GM04503 (cell line): ENCODE measurements at places on chromosomes 12 and 14.
A peak's percentile ranks its signal among the peaks of the same experiment; 100 is the strongest.

- no peak for DNase-seq
Observed at GRCh38 chr14:83975435-83975834, 1554.5 kb upstream of the FLRT2 start.

DNA sequence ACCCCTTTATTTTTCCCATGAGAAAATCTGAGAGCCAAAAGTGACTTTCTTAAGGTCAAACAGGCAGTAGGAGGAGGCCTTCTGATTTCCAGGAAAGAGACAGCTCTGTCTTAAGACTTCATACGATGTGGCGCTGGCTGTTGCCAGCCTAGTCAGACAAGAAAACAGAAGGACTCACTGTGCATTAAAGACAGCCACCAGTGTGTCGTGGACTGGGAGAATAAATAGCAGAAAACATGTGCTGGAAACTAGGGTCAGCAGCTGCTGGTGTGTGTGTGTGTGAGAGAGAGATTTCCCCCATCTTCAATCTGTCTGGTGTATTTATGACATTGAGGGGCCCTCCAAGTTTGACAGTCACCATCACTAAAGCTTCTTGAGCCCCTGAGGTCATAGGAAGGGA is 708.6 kb upstream of the TMEM132C start:
- no peak for DNase-seq

DNA sequence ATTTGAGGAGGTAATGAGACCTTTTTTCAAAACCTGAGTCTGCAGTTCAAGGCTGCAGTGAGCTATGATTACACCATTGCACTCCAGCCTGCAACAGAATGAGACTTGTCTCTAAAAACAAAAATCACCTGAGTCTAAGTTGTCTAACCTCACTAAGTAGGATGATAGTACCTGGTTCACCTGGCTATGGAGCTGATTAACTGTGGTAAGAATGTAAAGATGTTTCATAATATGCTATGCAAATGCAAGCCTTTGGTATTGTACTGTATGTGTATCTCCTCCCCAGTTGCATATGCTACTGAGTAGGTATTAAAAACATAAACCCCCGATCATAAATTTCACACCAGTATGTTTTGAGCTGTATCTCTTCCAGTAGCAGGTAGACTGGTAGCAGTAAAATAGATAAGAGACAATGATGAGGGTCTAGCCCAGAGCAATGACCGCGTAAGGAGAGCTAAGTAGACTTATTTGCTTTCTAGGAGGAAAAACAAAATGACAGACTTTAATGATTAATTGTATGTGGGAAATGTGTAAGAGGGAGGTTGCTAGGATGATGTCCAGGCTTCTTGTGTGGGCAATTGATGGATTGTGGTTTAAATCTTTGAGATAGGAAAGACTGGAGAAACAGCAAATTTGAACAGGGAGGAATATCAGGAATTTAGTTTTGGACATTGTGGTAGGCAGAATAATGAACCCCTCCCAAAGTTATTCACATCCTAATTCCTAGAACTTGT is 41.6 kb upstream of the EGLN3 start:
- no peak for DNase-seq

DNA sequence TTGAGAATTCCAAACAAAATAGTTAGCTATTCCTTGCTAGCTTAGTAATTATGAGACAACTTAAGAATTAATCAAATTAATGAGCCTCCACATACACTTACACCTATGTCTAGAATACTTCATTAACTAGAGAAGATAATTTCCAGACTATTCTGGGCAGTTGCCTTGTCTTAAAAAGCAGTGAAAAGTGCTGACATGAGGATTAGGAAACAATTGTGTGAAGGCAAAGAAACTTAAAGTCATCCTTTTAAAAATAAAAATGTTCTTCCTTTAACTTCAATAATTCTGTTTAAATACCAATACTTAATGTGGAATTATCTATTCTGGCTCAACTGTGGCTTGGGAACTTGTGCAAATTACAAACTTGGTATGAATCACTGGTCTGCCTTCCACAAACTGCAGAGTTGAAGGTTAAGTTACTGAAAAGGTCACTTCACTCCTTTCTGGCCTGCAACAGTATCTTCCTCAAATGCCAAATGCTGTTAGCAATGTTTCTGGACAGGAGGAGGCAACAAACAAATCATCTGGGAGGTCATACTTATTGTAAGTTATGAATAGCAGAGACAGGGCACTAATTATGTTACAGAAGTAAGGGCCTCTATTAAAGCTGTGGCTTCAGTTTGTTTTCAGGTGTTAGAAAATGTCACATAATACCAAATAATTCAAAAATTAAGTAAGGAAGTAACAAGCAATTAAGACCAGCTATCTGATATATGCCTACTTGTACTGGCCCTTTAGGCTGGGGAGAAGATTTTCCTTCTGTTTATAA is 19.2 kb downstream of the PPTC7 start:
- peak; percentile 38 for DNase-seq

GRCh38 chr12:1655225-1655788 is 26.3 kb downstream of the WNT5B start:
- no peak for DNase-seq

- DNase-seq = no peak
Observed at GRCh38 chr14:31858868-31859267, 218.2 kb upstream of the ARHGAP5 start.

DNA sequence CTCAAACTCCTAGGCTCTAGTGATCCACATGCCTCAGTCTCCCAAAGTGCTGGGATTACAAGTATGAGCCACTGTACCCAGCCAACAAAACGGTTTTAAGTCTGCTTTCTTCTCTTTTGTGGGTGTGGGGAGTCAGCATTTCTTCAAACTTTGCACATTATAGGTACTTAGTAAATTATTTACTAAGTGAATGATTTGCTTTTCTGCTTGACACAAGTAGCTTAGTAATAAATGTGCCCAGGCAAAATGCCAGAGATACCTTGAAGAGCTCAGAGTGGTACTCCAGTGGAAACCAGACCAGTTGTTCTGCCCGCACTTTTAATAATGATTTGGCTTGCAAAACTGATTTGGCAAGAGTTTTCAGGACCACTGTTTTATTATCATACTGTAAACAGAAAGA is 15.0 kb downstream of the DEPDC4 start:
- DNase-seq = no peak

GRCh38 chr14:74618078-74618952 is 6.3 kb upstream of the LTBP2 start:
- DNase-seq = no peak

DNA sequence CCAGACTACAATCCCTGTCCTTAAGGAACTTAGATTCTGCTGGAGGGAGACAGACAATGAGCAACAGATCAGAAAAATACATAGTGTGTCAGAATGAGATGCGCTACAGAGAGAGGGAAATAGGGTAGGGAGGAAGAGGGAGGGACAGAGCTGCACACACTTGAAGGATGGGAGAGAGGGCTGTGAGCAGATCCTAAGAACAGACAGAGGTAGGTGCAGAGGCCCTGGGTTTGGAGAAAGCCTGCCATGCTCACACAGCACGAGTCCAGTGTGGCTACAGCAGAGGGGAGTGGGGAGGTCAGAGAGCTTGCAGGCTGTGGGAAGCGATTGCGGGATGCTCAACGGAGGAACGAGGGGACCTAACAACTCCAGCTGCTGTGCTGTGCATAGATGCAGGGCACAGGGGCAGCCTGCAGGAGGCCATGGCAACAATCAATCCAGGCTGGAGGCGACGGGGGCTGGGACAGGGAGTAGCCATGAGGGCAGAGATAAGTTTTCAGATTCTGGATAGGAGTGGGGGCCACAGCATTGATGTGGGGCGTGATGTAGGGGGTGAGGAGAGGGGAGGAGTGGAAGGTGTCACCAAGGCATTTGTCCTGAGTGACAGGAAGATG is 20.7 kb downstream of the FAIM2 start:
- DNase-seq = no peak

GRCh38 chr14:63388766-63389431 is 70.2 kb upstream of the GPHB5 start:
- no peak for DNase-seq

DNA sequence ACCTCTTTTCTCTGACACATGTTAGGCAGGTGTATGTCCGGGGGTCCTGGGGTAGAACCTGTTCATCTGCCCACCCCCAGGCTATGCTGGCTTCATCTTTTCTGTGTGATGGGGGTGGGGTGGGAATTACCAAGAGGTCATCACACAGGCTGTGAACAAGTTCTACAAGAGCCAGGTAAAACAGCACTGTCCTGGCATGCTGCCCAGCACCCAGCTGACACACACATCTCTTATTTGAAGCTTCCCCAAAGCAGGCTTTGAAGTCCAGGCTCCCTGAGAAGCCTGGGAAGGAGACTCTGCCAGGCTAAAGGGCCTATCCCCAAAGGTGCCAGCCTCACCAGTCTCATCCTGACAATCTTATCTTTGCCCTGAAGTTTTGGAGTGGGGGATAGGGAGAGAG is 141.1 kb downstream of the ALG10 start:
- DNase-seq = no peak

DNA sequence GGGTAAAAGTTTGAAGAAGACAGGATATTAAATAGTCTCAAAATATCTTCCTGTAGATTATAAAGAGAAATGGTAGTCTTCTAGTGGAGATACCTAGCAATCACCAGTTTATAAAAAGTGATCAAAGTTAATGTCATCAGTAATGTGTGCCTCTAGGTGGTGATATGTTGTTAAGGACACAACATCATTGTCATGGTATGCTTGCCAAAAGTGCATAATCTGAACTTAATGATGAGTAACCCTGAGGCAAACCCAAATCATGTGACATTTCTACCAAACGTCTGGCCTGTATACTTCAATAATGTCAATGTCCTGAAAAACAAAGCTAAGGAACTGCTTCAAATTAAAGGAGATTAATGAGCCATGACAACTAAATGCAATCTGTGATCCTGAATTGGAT is 214.7 kb downstream of the PHLDA1 start:
- DNase-seq = no peak

DNA sequence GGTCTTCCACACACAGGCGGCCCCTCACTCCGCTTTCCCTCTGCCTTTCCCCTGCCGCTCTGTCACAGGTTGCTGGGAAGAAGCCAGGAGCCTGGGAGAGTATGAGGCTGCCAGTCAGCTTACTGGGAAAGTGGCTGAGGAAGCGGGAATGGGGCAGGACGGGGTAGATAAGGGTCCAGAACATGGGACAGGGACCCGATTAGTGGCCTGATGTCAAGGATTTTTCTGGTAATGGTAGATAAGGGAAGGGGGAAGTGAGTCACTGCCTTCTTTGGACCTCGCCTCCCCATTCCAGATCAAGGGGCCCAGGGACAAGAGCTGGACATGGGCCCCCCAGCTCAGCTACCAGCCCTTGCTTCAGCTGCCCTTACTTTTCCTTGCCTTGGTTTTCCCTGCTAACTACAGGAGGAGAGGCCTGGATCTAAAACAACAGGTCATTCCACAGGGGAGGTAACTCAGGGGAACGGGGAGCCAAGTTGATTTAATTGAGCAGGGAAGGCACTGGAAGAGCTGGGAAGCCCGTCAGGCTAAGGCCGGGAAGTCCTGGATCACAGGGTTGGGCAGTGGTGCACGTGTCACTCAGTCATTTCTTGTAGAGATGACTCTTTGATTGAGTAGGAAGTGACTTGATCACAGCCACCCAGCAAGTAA is 3.5 kb upstream of the LPAR5 start:
- no peak for DNase-seq

- no peak for DNase-seq
Observed at GRCh38 chr12:87967871-87968270, 61.3 kb downstream of the C12orf50 start.

- DNase-seq = no peak
Observed at GRCh38 chr14:65462411-65462810, 49.9 kb downstream of the FUT8 start.

DNA sequence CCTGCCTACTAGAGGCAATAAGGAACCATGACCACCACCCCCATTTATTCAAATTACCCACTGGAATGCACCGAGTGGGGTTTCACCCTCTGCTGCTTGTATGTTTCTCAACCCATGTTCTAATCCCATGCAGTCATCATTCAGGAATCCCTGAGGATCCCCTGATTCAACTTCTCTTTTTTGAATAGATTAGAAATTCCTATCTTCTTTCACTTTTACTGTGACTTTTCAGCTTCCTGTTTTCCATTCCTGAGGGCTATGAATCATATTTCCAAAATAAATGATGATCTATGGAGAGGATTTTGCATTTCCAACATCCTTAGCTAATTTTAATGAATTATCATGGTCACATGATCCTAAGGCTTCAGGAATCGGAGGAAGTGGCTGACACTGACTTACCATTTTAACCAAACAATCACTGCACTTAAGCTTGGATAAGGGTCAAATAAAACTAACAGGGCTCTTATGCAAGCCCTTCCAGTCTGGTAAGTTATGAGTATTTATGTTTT is 19.4 kb upstream of the P2RX4 start:
- peak; percentile 95 for DNase-seq

DNA sequence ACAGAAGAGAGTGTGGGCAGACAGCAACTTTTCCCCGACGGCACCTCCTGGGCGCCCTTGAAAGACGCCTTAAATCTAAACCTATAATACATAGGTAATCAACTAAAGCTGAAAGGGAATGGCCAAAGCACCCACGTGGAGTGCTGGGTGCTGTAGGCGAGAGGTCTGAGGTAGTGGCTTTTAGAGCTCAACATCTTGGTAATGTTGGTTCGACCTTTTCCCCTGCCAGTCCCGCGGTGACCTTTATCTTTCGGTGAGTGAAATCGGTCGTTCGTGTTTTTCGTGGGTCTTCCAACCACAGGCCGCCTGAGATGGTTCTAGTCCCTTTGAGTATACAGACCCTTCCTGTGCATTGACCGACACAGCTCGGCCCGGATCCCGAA is 9.1 kb downstream of the OR6S1 start:
- DNase-seq = no peak

DNA sequence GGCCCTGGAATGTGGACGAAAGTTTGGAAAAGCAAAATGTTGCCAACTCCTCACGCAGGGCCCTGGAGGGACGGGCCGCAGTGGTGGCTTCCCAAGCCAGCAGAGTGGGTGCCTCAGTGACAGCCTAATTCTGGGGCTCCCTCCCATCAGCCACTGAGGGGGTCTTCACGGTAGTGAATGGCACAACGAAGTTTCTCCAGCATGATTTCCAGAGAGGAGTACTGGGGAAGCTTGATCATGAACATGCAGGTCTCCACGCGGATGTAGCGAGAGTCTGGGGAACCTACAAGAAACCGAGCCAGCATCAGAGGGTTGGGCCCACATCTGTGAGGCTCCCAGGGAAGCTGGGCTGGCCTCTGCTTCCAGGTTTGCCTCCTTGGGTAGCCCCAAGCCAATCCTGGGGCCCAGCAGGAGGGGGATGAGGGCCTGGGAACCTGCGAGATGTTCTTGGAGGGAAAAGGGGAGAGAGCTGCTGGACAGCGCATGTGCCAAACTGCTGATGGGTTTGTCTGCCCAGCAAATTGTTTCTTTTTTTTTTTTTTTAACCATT is 37.0 kb downstream of the TRAFD1 start:
- DNase-seq = no peak

DNA sequence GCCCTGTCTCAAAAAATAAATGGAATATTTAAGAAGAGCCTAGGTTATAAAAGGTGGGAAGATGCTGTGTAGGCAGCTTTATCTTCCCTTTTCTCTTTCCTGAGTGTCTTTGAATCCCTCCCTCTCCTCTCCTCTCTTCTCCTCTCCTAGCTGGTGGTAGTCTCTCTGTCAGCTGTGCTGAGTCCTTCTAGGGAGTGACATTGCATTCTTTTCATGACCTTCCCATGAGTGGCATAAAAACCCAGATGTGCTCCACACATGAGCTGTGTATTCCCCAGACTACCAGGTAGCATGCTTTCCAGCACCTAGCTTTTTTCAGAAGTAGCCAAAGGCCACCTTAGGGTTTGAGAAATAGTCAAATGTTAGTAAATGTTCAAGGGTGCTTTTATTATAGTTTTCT is 23.6 kb downstream of the SAMD4A start:
- DNase-seq = no peak

- DNase-seq = no peak
Observed at GRCh38 chr12:115251727-115252126, 567.8 kb upstream of the TBX3 start.

- no peak for DNase-seq
Observed at GRCh38 chr12:78441737-78442453, 422.7 kb upstream of the SYT1 start.
